ENCODE measurements at places on chromosomes 5 and 9. TPM values are rescaled to one million over a fixed set of nuclear protein-coding genes. Genes with fewer than 3 reads are reported as not detected.

Gene SRA1
- 31.7 TPM for polyA plus RNA-seq

Gene UHRF2
- 58.6 TPM for polyA plus RNA-seq

Gene POU5F2
- polyA plus RNA-seq = 0.04 TPM

- DNase-seq = peak; percentile 75
Measured at GRCh38 chr5:143002459-143003327, 232.5 kb downstream of the ARHGAP26 start.

DNA sequence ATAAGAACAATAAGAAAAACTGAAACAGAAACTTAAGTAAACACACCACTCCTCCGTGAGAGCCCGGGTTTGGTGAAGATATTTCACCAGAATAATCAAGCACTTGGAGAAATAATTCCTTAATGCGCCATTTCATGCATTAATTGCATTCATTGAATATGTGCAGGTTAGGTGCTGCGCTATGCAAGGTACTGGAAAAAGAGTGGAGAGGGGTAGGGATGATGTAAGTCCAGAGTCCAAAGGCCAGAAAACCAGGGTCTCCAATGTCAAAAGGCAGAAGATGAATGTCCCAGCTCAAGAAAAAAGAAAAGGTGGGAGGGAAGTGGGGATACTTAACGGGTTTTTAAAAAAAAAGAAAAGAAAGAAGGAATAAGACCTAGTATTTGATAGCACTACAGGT is 669 bp upstream of the ZFP37 start:
- DNase-seq = no peak

All from renal pelvis (tissue), 12 donors.